CD4-positive, alpha-beta T cell treated with Interleukin-4 for 4 hours (primary cell): ENCODE measurements at places on chromosomes 5 and 9.

DNA sequence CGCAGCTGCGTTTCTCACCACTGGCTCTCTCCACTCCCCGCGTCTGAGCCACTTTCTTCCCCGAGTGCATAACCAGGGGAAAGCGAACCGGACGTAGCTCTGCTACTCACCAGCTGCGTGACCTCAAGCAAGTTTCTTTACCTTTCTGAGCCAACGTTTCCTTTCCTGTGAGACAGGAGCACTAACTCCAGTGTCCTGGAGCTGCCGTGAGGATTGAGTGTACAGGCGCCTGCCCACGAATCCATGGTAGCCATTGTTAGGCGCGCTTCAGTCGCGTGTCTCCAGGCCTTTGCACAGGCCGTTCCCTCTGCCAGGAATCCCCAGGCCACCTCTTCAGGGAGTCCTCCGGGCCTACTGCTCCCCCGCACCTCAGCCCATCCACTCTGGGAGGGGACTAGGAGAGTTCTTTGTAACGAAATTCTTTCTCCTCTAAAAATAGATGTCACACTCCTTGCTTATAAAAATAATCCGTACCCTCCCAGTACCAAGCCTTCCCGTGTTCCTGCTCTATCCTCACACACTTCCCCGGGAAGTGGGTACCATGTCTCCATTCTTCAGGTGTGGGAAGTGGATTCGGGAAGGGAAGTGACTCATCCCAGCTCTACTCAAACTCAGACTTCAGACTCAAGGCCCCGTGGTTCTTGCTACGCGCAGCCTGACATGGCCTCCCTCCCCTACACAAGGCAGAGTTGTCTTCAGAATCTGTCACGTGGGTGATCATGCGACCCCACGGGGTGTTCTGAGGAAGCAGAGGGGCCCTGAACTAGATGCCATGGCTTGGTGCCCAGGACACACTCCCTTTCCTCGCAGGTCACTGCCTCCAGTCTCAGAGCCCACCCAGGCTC, 16.1 kb upstream of the CRB2 start:
- peak; percentile 23 for DNase-seq

GRCh38 chr9:86577420-86578333, 223.5 kb upstream of the TUT7 start:
- no peak for DNase-seq

DNA sequence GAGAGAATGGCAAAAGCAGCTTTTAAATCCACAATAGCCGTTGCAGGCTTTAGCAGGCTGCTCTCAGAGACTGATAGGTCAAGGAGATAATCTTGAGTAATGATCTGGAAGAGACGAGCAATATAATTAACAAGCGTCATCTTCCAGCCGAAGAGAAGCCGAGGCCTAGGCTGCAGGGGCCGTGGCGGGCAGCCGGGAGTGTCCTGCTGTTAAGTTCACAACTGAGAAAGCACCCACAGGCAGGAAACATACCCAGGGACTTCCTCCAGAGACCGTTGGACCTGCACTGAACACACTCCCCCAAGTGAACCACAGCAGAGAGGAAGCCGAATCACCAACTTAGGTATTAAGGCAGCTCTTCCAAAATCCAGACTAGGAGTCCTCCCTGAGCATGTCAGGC, 182.3 kb downstream of the IRX2 start:
- DNase-seq, result no peak

GRCh38 chr9:99058964-99059921, 45.7 kb upstream of the TGFBR1 start:
- peak; percentile 42 for DNase-seq

DNA sequence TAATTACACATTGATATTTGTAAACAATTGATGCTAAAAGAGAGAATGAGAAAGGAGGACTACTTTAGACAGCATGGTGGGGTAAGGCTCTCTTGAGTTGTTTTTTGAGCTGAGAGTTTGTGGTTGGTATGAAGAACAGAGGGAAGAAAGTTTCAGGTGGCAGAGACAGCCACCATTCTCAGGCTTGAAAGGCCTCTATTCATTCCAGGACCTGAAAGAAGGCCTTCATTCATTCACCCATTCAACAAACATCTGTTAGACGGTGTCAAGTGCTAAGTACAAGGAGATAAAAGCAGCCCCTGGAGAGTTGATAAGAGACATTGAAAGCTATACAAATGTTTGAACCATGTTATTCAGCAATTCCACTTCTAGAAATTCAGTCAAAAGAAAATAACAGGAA, 21.7 kb upstream of the ADAM19 start:
- DNase-seq, result no peak
